ENCODE measurements at places on chromosomes 12 and 14.

GRCh38 chr14:25521616-25522015 is 471.7 kb upstream of the STXBP6 start:
- DNase-seq = no peak

DNA sequence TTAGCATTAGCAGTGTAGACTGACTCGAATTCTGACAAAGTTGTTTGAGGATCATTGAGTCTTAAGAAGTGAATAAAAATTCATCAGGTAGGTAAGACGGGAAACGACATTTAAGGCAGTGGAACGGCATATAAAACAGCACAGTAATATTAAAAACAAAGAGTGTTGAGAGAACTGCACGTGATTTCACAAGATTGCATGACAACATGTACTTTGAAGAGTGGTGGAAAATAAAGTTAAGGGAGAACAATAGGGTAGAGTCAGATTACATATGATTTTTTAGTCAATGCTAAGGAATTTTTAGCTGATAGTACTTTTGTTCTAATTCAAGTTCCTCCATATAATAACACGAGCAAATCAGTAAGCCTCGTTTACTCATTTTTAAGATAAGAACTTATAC is 115.4 kb downstream of the SOX5 start:
- no peak for DNase-seq

DNA sequence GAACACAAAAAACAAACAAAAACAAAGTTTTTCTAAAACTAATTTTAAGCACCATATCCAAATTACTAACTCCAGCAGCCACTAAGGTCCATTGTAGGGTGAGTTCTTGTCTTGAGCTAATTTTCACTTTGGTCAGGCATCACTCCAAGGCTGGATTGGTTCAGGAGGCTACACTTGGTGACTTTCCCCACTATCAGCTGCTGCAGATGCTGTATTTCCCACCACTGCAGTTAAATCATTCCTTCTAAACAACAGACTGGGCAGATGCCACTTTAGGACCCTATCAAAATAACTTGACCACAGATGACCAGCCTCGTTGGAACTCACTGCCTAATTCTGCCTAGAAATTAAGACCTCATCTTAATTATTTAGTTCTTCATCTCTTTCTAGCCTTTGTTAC is 140.5 kb downstream of the SLC16A7 start:
- no peak for DNase-seq

GRCh38 chr12:32107359-32108267 is 966 bp downstream of the BICD1 start:
- no peak for DNase-seq

- no peak for DNase-seq
These were observed 93.5 kb downstream of the LMNTD1 start for GRCh38 chr12:25459541-25459951.

GRCh38 chr12:117592588-117593305 is 231.3 kb upstream of the NOS1 start:
- DNase-seq = no peak

DNA sequence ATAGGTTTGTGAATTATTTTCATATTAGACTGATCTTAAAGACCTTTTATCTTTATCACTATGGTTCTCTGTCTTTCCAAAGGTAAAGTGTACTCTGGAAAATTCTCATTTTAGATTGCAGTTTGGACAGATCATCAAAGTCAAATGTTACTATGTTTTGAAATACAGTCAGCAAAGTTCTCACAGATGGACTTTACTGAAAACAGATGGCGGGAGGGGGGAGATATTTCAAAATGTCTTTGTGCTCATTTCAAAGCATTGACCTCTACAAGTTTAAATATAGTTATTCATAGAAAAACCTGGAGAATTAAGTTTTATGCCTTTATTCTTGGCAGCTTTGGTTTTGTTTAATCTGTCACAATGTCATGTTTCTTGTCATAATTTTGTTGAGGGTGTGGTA is 51.8 kb upstream of the LRTM2 start:
- DNase-seq = no peak

DNA sequence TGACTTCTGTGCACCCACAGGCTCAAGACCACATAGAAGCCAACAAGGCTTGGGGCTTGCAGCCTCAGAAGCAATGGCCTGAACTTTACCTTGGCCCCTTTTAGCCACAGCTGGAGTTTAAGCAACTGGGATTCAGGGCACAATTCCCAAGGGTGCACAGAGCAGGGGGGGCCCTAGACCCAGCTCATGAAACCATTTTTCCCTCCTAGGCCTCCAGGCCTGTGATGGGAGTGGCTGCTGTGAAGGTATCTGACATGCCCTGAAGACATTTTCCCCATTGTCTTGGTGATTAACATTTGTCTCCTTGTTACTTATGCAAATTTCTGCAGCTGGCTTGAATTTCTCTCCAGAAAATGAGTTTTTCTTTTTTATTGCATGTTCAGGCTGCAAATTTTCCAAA is 21.9 kb downstream of the GABARAPL1 start:
- no peak for DNase-seq

GRCh38 chr12:12266873-12267741 is at the start of gene LRP6:
TSS of gene LRP6 (minus strand) at chr12:12267044. CDS start at chr12:12266735, 309 bp downstream.
- DNase-seq = peak; percentile 69

DNA sequence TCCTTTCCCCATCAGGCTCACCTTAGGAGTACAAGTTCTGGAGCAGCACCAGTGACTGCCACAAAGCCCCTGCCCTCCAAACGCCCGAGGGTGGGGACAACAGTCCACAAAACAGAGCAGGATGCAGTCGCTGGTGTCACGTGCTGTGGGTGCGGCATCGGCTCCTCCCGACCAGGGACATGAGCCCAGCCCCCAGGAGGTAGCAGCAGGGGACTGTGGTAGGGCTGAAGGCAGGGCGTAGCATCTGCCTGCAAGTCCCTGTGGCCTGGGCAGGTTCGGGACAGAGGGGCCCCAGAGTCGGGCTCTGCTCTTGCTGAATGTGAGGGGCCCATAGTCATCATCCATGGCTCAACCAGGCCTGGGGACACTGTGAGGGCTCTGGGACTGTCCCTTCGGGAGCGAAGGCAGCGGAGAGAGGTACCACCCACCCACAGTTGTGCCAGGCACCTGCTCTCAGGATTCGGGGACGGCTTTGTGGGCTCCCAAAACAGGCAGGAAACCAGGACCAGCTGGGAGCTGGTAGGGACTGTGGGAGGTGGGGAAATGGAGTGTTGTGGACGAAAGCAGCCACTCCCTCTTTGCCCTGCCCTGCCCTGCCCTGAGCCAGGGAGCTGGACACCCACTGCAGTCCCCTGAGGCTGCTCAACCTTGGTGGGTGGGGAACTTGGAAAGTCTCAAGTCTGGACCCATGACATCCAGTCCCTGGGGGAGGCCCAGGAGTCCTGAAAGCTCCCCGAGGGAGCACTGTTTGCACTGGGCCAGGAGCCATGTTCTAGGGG is 30.7 kb downstream of the FBRSL1 start:
- no peak for DNase-seq

DNA sequence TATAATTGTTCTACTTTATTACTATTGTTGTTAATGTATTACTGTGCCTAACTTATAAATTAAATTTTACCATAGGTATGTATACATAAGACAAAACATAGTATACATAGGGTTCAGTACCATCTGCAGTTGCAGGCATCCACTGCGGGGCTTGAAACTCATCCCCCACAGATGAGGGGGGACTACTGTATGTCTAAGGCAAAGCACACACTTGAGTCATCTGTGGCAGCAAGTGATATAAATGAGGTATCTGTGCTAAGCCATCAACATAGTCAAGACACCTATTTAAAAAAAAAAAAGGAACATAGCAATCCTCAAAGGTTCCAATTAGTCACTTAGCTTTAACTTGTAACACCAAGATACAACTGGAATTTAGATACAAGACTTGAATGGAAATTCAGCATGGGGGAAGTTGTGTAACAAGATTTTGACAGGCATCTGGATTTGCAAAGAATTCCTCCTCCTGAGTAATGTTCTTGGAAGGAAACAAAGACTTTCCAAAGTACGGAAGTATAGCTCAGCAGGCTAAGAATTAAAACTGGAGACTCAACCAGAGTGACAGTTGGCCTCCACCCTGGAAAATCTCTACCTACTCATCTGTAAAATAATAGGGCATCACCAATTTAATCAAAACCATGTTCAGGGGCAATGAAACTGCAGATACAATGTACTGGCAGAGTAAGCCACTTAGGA is 14.9 kb downstream of the DCAF5 start:
- no peak for DNase-seq

DNA sequence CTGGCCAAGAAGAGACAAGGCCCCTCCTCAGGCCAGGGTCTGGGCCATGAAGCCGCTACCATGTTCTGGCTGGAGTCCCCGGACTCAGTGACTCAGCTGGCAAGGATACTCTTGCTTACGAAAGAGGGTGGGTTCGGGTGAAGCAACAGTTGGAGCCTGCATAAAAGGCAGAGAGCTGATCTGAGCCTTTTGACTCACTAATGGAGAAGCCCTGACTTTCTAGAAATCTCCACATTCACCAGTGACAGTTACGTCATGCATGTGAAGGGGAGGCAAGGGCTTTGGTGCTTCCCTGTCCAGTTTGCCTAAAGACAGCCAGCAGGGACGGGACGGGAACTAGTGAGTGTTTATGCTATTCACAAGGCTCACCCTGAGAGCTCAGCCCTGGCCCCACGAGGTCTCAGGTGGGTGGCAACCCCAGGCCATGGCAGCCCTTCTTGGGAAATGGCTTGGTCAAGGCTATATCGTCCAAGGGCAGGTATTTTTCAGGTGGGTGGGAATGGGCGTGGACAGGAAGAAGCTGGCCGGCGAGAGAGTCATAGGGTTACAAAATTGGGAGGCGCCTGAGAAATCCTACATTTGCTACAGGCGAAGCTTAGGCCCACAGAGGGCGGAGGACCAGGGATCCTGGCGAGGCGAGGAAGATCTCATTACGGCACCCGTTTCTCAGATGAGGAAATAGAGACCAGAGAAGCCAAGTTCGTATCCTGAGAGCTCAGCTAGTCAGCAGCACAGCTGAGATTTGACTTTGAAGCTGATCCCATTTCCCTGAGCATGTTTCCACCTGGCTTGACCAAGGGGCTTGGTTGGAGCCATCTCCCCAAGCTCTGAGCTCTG is 314.6 kb downstream of the BCL11B start:
- DNase-seq = no peak

- no peak for DNase-seq
These were observed 95.0 kb downstream of the FBXL14 start for GRCh38 chr12:1499351-1499750.

DNA sequence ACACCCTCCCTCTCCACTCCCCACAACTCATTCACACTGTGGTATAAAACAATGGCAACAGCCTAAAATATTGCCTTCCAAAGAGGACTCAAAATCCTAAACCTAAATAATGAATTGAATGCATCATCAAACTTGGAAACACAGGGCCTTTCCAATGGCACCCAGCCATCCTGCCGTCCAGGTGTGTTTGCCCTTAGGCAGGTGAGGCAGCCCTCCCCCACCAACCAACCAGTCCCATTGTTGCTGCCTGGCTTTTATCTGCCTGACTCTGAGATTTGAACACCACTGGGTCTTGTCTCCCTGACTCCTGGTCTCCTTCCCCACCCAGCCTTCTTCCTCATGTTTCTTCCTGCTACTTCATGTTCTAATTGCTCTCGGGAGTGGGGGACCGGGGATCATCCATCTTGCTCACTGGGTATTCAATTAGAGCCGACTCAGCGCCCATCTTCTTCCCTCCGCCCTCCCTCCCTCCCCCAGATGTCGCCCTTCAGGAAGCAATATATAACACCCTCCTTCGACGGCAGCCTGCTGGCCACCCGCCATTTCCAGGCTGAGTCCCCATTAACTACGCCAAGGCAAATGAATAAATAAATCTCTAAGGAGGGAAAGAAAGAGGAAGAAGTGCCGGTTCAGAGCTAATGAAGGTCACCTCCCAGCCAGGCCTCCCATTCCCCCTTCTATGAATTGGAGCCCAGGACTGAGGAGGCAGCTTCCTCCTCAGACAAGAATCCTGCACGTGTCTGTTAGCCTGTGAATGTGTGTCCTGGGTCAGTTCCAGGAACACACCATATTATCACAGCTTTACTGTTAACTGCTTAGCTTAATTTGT is 36.3 kb upstream of the NTF3 start:
- DNase-seq = no peak

DNA sequence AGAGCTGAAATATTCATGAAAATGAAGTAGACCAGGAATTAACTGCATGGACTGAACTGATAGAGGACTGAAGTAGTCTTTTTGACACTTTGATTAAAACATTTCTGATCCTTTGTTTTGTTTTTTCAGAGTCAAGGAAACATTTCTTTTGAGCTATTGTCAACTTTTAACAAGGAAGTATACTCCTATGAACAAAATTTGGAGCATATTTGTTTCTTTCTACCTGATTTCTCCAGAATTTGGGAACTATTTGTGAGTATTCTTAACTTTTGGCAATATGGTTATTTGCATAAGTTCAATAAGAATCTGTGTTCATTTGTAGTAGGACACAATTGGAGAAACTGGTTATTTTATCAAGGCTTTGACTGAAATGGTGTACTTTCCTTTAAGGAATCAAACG is 71.3 kb upstream of the HECTD1 start:
- DNase-seq = no peak

- no peak for DNase-seq
These were observed 424.0 kb upstream of the GARIN6 start for GRCh38 chr12:99223579-99223978.

DNA sequence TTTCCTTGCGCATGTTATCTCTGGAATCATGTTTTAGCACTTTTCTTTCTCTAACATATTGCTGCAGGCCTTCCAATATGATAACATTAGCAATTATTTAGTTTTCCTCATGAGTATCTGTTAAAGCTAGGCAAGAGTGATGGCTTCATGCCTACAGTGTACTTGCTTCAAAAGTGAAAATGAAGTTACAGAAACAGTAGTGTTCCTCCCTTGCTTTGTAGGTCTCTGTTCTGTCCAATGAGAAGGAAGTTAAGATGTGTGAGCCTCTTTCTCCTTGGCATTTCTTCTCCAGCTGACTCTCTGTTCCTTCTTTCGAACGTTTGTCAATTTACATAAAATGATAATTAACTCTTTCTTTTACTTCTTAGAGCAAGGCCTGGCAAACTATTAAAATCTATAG is 22.2 kb downstream of the LRRIQ1 start:
- DNase-seq = no peak

DNA sequence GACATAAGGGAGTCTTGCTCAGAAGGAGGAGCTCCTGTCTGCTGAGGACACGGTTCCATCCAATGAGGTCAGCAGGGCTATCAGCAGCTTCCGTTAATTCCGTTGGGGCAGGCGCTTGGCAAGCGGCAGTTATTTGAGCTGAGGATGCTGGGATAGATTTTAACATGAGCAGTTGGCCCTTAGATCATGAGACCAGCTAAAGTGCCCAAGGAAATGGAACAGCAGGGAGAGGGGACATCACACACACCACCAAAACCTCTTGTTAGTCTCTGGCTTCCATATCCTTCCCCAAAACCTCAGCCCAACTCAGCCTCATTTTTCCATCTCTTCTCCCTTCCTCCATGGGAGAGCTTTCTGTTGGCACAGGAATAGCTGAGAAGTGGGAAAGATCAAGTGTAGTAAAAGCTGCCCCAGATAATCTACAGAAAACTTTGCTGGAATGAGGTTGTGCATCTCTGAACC is 138.7 kb upstream of the PZP start:
- DNase-seq = no peak

- DNase-seq = no peak
These were observed 19.3 kb upstream of the SERPINA6 start for GRCh38 chr14:94342334-94342934.

GRCh38 chr14:104722938-104723650 is 935 bp upstream of the ADSS1 start:
- DNase-seq = no peak

- DNase-seq = no peak
These were observed at the start of gene PDE3A for GRCh38 chr12:20368114-20368650. TSS of gene PDE3A (plus strand) at chr12:20368537. CDS start at chr12:20369285, 748 bp downstream.

GRCh38 chr12:106144847-106145246 is 6.1 kb upstream of the NUAK1 start:
- DNase-seq = no peak

GRCh38 chr12:106845902-106846301 is 71.4 kb downstream of the RIC8B start:
- no peak for DNase-seq
